ENCODE measurements at places on chromosomes 11 and 22.

DNA sequence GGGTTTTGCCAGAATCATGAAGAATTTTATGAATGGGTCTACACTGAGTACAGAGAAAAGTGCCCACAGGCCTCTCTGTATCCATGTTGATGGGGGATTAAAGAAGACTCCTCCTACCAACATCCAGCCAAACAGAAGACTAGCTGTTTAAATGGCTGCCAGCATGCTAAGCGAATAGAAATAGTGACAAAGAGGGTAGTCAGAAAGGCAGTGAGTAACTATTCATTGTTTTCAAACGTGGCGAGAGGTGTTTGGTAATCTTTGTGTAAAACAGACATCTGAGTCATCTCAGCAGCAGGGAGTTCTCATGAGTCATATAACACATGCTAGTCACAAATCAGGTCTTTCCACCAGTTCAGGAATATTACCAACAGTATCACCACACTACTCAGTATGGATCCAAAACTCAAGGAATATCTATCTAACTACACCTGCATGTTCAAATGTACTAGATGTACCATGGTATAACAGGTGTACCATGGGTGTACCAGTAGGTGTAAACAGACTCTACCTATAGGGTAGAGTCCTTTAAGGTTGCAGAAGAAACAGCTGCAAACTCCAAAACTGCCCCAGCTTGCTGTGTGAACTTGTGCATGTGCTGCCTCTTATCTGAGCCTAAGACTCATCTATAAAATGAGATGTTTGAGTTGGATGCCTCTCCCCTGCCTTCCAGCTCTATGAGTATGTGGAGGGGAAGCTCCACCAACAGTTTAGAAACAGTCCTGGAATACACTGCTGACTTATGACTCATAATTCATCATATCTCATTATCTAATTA, 82.0 kb downstream of the SLC1A2 start:
- no peak for DNase-seq

GRCh38 chr22:41772645-41773044, 27.8 kb upstream of the CCDC134 start:
- DNase-seq: no peak

GRCh38 chr11:117535201-117535849, 207.7 kb downstream of the CEP164 start:
- DNase-seq: no peak

- no peak for DNase-seq
Measured at GRCh38 chr22:35727436-35727835, 9.8 kb downstream of the APOL5 start.

DNA sequence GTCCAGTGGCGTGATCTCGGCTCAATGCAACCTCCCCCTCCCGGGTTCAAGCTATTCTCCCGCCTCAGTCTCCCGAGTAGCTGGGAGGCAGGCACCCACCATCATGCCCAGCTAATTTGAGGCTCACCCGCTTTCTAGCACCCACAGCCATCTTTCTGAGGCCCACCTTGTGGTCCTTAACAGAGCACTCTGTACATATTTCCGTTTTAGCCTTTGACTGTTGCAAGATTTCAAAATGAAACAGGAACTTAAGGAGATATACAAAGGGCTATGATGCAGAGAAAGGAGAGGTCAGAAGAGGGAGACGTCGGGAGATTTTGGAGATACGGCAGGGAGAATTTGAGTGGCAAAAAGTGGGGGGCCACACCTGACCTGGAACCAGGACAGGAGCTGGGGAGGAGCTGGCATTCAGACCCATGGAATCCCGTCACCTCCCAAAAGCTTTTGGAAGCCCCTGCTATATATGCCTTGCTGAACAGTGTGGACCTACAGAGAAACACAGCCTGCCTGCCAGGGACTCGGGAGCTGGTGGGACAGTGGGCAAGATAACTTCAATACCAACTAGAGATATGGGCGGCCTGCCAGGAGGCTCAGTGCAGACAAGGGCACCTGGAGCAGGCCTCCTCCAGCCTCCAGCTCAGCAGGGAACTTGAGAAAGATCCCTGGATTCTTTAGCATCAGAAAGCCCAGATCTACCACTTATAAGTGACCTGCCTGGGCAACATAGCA, 8.0 kb upstream of the CLCF1 start:
- no peak for DNase-seq

- no peak for DNase-seq
Measured at GRCh38 chr22:22812031-22812905, 75.3 kb upstream of the IGLL5 start.

DNA sequence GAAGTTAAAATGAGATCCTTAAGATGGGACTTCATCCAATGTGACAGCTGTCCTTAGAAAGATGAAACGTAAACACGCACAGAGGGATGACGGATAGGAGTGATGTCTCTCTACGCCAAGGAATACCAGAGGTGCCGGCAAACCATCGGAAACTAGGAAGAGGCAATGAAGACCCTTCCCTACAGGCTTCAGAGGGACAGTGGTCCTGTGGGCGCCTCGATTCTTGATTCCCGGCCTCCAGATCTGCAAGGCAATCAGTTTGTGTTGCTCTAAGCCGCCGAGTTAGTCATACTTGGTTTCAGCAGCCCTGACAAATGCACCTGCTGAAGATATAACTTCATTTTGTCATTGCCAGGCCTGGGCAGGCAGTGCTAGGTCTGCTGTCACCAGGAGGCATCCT, 1455.1 kb downstream of the TBC1D22A start:
- DNase-seq: no peak

DNA sequence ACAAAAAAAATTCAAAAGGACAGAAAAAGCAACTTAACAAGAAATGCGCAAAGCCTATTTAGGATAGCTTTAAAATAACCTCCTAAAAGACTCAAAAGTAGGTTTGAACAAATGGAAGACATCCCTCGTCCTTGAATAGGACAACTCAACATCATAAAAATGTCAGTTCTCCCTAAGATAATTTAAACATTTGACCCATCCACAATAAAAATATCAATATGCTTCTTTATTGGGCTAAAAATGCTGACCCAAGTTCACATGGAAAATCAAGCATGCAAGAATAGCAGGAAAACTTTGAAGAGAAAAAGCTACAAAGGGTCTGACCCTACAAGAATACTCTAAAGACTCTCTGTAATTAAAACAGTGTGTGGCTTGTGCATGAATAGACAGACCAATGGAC, 12.1 kb upstream of the KCTD17 start:
- DNase-seq: no peak

- no peak for DNase-seq
Measured at GRCh38 chr11:117026593-117027330, 71.5 kb downstream of the SIK3 start.

DNA sequence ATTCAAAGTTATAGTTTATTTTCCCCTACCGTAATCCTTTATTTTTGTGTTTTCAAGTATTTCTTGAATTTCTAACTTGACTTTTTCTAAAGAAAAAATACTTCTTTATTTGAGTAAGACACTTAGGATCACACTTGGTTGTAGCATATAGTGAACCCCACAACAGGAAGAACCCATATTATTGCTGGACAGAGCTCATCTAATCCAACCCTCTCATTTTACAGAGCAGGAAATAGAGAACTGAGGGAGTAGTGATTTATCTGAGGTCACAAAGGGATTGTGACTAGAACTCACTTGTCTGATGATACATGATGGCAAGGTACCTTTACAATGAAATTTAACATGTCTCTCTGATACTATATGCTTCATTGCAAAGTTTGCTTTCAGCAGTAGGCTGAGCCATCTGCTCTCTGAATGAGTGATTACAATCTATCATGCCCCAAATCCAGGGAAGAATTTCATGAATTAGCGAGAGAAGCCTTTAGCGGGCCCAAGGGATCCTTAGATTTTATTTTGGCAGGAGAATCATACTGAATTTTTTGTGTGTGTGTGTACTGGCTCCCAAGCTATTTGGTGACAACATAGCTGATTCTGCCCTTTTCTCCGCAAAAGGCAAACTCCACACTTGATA, 9.8 kb downstream of the SLC17A6 start:
- no peak for DNase-seq

DNA sequence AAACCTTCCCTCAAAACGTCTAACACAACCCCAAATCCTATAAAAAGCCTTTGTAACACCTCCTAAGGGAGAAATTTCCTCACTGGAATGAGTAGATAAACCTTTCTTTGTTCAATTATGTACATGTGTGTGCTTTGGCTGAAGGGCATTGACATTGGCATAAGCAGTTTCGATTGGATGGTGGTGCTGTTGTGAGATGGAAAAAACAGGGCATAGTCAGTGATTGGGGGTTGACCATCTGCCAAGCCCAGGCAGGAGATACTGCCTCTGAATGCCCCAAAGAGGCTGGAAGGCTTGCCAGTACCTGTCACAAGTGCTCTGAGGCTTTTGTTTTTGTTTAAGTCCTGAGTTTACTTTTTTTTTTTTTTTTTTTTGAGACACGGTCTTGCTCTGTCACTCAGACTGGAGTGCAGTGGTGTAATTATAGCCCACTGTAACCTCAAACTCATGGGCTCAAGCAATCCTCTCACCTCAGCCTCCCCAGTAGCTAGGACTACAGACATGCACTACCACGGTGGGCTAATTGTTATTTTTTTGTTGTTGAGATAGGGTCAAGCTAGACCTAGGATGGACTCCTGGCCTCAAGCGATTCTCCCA, 1.2 kb upstream of the CCDC117 start:
- DNase-seq: no peak

DNA sequence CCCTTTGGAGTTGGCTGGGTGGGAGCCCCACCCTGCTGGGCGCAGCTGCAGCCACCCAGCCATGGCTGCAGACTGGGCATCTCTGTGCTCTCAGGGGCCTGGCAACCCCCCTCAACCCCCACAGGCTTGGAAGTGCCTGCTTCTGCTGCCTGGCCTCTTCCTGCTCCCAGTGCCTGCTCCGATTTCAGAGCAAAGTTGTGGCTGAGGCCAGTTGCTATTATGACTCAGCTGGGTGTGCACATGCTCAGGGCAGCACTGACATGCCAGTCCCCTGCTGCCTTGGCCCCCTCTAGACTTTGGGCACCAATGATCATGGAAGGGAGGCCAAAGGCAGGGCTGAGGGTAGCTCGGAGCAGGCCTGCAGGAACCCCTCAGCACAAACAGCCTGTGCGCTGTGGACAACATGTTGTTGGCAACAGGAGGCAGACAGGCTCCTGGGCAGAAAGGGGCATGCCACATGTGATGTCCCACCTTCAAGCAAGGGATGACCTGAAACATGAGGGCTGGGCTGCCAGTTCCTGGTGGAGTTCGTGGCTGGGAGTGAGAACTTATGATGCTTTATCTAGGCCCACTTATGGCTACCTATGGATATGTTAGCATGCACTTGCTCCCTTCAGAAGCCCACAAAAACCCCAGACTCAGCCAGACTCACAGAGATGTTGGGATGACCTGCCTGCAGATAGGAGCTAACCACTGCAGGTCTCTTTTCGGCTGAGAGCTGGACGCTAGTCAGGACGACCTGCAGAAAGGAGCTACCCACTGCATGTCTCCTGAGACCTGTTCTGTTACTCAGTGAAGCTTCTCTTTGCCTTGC, 96.4 kb upstream of the AMOTL1 start:
- DNase-seq: no peak

GRCh38 chr11:34052036-34052607, 591 bp downstream of the CAPRIN1 start:
- DNase-seq: peak; percentile 70

- DNase-seq: no peak
Measured at GRCh38 chr11:31424652-31425051, 55.0 kb downstream of the DNAJC24 start.

DNA sequence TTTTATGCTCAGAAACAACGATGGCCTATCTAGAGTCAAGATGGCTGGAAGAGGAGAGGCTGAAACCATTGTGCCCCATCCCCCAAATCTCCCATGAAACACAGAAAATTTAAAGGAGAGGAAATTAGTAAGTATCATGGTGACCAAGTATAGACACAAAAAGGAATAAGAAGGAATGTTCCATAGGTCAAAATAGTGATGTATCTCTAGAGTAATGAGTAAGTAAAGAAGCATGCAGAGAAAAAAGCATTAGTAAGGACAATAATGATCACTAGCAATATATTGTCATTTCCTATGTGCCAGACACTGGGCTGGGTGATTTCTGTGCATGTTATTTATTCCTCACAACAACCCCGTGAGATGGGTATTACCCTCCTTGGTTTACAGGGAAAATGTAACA, 2.6 kb upstream of the SLC22A24 start:
- no peak for DNase-seq

- DNase-seq: no peak
Measured at GRCh38 chr11:69650832-69651344, 9.9 kb downstream of the CCND1 start.

DNA sequence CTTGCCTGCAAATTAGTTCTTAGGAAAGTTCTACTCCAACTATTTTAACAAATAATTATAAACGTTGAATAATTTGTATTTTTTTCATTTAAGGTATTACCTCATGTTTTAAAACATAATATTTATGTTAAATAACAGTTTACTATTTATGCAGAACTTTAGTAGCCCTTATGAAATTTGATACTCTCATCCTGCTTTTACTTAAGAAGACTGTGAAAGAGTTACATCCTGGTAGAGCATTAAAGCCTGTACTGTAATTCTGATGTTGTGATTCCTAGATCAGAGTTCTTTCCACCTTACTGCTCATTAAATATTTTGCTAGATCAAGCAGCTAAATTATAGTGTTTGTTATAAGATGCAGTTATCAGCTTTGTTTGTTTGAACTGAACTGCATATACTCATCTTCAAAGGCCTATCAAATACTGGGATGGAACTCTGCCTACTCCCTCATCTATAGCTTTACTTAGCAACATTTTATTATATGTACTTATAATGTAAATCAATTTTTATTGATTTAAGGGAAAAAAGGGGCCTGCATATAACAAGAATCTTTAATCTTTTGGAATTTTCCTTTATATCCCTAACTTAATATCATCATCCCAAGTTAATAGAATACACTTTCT, 304.2 kb downstream of the DYNC2H1 start:
- DNase-seq: no peak

DNA sequence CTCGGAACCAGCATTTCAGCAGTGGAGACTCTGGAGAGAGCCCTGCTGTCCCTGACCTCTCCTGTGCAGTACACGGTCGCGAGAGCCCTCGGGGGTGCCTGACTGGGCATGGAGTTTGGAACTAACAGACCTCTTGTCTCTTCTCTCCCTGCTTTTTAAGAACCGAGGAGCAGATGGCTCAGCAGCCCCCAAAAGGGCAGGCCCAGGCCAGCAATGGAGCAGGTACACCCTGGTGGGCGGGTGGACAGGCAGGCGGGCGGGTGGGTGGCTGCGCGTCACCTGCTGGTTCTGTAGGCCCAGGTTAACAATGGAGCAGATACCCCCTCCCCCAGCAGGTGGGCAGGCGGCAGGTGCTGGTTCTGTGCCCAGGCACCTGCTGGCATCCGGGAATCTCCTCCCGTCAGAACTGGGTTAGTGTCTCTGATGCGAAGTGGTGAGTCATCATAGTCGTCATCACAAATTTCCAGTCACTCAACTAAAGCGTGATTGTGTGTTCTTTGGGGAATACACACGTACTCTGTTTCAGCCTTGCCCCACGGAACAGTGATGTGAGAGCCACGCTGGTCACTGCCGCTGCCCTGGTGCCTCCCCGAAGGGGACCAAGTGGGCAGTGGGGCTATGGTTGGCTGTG, 41.1 kb downstream of the GRAMD4 start:
- DNase-seq: no peak

DNA sequence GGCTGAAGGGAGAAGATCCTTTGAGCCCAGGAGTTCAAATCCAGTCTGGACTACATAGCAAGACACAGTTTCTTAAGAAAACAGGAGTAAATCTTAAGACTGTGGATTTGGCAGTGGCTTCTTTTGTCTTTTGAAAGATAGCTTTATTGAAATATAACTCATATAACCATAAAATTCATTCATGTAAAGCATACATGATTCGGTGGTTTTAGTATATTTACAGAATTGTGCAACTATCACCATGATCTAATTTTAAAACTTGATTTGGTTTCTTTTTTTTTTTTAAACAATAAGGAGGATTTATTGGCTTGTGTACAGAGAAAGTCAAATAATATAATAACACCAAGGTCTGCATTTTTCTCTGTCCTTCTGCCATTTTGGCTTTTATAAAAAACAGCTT, 23.1 kb upstream of the PSMA1 start:
- no peak for DNase-seq

Measured in hematopoietic multipotent progenitor cell treated with erythropoietin and hydrocortisone succinate and interleukin-3 and kit ligand, for 15 days (in vitro differentiated cells).